ENCODE measurements at places on chromosomes 2 and 18.

GRCh38 chr2:101152272-101153076, 1.3 kb upstream of the TBC1D8 start:
- peak; percentile 60 for DNase-seq

DNA sequence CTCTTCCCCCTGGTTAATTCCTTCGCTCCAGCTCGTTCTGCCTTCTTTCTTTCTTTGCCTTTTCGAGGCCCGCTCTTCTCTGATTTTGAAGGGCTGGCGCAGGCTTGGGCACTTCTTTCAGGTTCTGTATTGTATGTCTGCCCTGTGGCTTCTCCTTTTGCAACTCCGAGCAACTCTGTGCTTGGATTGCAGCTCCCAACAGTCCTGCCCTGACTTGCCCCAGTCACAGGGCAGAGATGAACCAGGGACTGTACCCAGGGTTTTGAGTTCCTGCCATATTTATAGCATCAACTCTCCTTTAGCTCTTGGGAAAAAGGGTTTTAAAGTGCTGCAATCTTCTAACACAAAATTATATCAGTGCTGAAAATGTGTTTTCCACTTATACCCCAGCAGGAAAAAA, 31.1 kb upstream of the CD8A start:
- no peak for DNase-seq

DNA sequence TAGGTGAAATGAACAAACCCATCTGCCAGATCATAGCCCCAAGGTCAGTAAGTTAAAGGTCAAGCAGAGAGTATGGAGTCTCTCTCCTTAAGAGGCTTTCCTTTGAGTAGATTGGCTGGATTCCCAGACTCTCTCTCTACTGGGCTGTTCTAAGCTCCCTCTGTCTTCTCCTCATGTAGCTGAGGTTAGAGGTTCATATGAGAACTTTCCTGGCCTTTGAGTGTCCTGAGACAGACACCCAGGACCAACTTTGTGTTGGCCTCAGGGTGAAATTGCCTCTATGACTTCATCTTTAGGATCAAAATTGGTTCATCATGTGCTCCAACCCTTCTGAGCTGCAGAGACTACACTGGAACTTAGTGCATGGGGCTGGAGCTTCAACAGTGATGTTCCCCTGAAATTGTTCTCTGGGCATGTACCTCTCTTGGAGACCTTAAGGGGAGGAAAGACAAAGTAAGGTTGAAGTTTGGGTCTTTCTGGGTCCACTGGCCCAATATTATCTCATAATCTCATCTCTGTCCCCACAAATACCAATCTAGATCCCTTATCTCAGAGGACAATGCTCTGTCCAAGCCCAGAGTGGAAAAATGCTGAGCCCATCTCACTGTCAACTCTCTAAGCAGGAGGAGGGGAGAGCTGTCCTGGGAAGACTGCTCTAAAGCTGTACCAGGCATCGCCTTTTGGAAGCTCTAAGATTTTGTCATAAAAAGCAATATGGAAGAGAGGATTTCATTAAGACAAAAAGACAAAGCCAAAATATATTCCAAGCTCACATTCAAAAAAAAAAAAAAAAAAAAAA, 177.3 kb upstream of the ARL4C start:
- DNase-seq, result no peak

- DNase-seq, result no peak
Observed at GRCh38 chr18:44602380-44602779, 78.3 kb upstream of the SETBP1 start.

- no peak for DNase-seq
Observed at GRCh38 chr2:230557065-230557464, 141.1 kb downstream of the SP100 start.

DNA sequence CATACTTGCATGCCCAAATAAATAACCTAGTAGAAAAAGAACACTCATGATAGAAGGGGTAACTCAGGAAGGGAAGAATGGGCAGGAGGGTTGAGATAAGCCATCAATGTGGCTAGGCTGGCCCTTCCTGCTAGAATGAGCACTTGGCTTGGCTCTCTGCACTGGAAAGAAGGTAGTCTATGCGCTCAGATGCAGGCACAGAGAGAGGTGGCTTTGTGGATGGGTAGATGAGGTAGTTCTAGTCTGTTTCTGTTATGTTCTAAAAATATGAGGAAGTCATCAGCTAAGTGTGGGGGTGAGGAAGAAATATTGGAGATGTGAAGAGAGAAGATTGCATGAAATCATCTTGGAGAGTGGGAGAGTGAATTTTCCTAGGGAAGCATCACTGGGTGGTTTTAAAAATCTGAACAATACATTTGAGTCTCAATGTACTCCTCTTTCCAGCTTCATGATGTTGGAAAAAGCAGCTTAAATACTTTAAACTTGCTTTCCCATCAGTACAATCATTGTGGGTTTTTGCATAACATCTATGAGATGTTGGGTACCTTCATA, 357.1 kb downstream of the CNTNAP5 start:
- DNase-seq, result no peak

- DNase-seq, result no peak
Observed at GRCh38 chr2:127632592-127633489, 13.1 kb upstream of the GPR17 start.

GRCh38 chr2:239222312-239222660, 178.5 kb downstream of the HDAC4 start:
- no peak for DNase-seq

GRCh38 chr2:65420712-65421431, 11.5 kb downstream of the SPRED2 start:
- no peak for DNase-seq

- DNase-seq, result no peak
Observed at GRCh38 chr2:86037795-86038192, 67.9 kb downstream of the POLR1A start.

- DNase-seq, result no peak
Observed at GRCh38 chr2:189131991-189132390, 47.6 kb downstream of the COL5A2 start.

- DNase-seq, result no peak
Observed at GRCh38 chr2:3785220-3785889, 82.0 kb downstream of the DCDC2C start.

DNA sequence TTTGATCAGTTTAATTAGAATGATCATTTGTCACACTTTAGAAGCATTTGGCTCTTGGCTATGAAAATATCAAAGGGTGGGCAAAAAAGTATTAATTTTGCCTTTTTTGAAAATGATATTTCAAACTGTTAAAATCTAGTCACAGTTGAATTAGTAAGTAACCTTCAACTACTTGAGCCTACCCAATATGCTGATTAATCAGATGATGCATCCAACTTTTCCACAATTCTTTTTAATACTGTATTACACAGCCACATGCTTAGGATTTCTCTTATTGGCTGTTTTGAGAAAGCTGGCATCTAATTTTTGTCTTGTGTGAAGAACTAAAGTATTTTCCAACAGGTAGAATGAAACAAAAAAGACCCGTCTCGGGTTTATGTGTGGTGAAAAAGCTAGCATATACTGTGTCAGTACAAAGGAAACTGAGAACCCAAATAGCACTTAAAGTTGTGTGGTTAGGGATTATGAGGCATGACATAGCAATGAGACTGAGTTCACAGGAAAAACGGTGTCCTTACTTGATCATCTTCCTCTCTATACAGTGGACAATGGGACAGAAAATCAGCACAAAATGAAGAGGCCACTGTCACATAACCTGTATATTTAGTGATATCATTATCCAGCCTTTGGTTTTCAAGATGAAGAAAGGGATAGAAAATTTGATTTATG, 11.7 kb downstream of the OSBPL6 start:
- DNase-seq, result no peak

GRCh38 chr2:40450796-40451430, 977 bp downstream of the SLC8A1 start:
- peak; percentile 48 for DNase-seq

DNA sequence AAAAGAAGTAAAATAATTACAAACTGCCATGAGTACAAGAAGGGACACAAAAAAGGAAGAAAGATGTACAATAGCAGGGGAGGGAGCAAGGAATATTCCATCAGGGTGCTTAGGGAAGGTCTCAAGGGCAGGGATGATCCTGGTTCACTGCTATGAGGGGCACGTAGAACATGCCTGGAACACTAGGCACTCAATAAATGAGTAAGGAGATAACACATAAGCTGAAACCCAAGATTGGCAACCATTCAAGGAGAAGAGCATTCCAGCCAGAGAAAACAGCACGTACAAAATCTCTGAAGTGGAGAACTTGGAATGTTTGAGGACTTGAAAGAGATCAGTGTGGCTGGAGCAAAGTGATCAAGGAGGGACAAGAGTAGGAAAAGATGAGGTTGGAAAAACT, 103.2 kb downstream of the FAM161A start:
- DNase-seq, result no peak

- DNase-seq, result no peak
Observed at GRCh38 chr2:61172671-61173070, 10.7 kb downstream of the C2orf74 start.

GRCh38 chr2:33377048-33377447, 99.4 kb upstream of the RASGRP3 start:
- DNase-seq, result no peak

- DNase-seq, result no peak
Observed at GRCh38 chr18:79939096-79939495, 12.4 kb downstream of the SLC66A2 start.

DNA sequence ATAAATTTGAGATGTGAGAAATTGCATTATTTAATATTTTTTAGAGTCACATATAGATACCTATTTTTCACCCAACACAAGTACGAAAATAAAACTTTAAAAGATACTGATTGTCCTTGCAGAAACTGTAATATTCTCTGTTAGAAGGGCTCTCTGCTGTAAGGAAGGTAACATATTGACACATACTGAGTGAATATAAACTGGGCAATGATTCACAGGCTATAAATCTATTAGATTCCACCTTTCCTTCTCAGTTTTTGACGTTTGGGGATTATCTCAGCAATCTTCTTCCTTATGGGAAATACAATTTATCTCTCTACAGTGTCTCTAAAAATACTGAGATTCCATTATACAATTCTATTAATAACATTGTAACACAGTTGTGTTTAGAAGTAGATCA, 229.1 kb upstream of the MAP2 start:
- DNase-seq, result no peak

DNA sequence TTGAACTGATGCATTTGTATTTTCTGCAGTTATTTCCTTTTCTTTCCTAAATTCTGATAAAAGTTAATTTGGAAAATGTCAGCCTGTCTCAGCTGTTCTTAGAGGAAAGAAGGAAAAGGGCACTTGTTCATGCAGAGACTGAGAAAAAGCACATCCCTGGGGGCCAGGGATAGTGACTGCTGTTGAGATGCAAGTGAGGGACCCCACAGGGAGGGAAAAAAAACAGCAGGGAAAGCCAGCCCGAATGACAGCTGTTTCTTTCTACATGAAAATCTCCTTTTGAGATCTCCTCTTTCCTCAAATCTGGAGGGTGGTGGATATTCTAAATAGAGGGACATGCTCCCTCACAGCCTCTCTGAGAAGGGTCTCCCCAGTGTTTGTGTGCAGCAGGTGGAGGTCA, 14.0 kb upstream of the MTA3 start:
- DNase-seq, result no peak

DNA sequence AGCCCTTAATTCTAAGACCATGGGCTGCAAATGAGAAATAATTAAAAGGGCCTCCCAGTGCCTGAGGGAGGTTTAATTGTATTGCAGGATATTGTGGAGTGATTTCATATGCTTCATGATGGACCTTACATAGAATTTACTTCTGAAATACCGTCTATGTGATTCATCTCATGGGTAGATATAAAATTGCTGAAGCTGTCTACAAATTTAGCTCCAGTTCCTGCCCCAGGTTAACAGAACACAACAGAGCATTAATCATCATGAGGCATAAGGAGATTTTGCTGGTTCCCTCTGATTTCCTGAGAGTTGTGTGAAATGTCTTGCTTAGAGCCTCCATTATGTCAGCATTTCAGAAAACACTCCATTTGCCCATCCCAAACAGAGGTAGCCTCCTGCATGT, 770 bp downstream of the UPP2 start:
- no peak for DNase-seq

DNA sequence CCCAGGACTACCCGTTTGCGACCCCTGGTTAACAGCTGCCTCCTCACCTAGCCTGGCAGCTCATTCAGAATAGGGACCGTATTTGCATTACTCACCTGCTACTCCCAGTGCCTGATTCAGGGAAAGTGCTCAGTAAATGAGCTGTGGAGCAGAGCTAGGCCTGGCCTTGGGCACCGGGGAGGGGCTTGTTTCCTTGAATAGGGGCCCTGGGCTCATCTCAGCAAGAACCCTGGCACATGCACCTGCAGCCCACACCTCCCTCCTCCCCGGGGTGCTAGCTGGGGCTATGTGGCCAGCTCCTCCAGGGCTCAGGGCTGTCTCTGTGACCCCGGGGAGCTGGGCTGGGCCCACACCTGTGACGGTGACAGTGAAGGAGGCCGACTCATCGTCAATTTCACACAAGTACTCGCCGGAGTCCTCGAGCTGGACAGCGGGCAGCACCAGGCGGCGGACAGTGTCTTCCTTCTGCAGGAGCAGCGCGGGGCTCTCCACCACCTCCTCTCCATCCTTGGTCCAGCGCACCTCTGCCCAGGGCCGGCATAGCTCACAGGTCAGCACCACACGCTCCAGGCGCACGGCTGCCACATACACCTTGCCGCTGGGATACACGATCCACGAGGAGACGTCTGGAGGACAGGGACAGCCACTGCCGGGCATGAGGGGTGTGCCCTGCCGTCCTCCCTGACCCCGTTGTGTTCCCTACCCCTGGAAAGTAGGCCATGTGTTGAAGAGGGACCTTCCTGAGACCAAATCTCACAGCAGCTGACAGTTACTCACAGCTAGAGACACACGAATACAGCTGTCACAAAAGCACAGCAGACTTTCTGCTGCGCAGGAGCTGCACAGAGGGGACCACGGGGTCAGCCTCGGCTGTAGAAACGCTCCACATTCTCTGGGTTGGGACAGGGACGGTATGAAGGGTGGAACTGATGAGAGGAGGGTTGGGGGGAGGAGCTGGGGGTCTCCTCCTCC, 9.0 kb downstream of the OBSL1 start:
- no peak for DNase-seq

GRCh38 chr18:32156855-32157254, 33.0 kb upstream of the MEP1B start:
- no peak for DNase-seq

DNA sequence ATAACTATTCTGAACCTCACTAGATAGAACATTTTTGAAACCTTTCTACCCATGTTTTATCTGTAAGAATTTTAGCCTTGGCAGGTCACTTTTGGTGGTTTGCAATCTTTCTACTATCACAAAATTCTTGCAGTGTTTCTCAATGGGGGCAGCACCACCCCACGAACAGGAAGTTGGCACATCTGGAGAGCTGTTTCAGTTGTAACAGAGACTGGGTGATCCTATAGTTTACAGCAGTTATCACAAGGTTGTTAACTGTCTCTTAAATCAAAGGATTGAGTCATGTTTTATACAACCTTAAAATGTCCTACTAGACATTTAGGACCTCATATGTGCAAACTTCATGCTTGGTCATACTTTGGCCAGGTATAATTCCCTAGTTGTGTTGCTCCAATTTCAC, 829.2 kb downstream of the ERBB4 start:
- DNase-seq, result no peak

GRCh38 chr2:81050580-81051095, 746.1 kb upstream of the LRRTM1 start:
- DNase-seq, result no peak

- DNase-seq, result no peak
Observed at GRCh38 chr2:235570256-235570655, 76.4 kb downstream of the AGAP1 start.
